ENCODE measurements at places on chromosomes 12 and 14.

- DNase-seq, result no peak
Observed at GRCh38 chr12:17928708-17929366, 161.2 kb downstream of the RERGL start.

DNA sequence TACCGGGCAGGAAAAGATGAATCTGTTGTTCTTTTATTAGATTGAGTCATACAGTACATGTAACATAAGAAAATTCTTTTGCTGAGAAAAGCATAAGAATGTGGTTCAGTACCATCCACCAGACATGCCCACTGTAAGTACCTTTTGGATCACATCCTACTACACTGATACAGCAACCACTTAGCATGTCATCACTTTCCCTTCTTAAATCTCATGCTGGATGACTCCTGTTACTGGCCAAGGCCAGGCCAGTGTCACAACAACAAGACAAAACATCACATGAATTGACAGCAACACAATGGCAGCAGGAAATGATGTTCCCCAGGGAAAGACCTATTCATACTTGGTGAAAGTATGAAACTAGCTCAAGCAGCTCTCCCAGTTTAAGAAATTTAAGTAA is 46.4 kb downstream of the STXBP6 start:
- DNase-seq, result no peak

GRCh38 chr14:38199739-38200138 is 8.0 kb upstream of the SSTR1 start:
- no peak for DNase-seq

GRCh38 chr14:99320621-99321235 is 48.7 kb upstream of the BCL11B start:
- no peak for DNase-seq

DNA sequence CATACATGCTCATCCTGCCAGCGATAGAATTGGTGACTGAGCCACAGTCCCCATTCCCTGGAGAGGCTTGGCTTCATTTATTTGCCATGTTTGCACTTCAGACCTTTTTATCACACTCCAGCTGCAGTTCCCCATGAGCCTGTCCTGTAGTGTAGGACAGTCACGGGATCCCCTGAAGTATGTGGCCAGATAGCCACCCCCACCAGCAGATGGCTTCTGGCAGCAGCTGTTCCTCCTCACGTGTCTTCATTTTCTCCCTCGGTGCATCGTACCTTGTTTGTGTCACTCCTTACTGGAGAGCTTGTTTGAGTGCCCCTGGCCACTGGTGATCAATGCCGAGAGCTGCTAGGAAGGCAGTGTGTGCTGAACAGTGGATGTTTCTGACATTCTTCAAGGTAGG is 40.2 kb downstream of the UBE3B start:
- DNase-seq, result no peak
